ENCODE measurements at places on chromosomes 4 and X. TPM values are rescaled to one million over a fixed set of nuclear protein-coding genes. Genes with fewer than 3 reads are reported as not detected.

- no peak overlapping the region for H3K27ac ChIP-seq
- no peak for DNase-seq
- H3K36me3 ChIP-seq, result no peaks in the 10 kb centered on the region
- H3K4me1 ChIP-seq, result no peaks in the 10 kb centered on the region
- no peak overlapping the region for H3K4me3 ChIP-seq
Observed at GRCh38 chr4:5916229-5916628, 23.3 kb upstream of the CRMP1 start.

CCDC120 gene
- 12.0 TPM for total RNA-seq

SOWAHD gene
- total RNA-seq, result 0.69 TPM

GRCh38 chr4:126375462-126376054, 1060.8 kb downstream of the FAT4 start:
- no peak overlapping the region for H3K27ac ChIP-seq
- no peaks in the 10 kb centered on the region for H3K36me3 ChIP-seq
- no peak overlapping the region for H3K4me3 ChIP-seq
- H3K4me1 ChIP-seq, result no peaks in the 10 kb centered on the region
- no peaks in the 10 kb centered on the region for H3K27me3 ChIP-seq

GAGE12F gene
- not detected for total RNA-seq

DNA sequence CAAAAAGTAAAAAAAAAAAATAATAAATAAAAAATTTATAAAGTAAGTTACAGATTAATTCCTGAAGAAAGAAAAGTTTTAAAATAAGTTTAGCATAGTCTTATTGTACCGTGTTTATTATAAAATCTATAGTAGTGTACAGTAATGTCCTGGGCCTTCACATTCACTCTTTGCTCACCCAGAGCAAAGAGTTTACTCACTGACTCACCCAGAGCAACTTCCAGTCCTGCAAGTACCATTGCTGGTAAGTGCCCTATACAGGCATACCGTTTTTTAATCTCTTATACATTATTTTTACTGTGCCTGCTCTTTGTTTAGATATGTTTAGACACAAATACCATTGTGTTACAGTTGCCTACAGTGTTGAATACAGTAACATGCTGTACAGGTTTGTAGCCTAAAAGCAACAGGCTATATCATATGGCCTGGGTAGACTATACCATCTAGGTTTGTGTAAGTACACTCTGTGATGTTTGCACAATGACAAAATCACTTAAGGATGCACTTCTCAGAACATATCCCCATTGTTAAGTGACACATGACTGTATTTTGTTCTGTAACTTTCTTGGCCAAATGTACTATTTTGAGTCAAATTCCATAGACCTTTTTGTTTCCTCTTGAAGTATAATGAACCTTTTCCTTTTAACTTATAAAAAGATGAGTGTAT, 199.0 kb upstream of the NUDT6 start:
- no peak overlapping the region for H3K27ac ChIP-seq
- no peak for DNase-seq
- no peak overlapping the region for H3K4me3 ChIP-seq
- H3K27me3 ChIP-seq, result no peaks in the 10 kb centered on the region
- H3K4me1 ChIP-seq, result no peaks in the 10 kb centered on the region

DNA sequence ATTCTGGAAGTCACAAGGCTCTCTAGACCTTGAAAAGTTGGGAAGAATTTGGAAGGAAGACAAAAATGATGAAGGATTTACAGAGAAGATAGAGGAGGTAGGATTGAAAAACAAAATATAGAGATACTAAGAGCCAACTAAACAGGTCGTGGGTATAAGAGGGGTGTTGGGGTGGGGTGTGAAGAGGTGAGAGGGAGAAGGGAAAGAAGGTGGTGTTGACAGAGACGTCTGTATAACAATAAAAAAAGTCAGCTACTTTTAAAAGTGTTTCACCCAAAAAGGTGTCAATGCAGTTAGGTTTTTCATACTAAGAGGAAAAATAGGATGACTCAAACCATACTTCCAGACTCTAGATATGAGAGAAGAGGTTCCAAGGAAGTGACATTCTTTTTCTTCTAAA, 33.0 kb upstream of the MAP3K15 start:
- no peak overlapping the region for H3K27ac ChIP-seq
- no peaks in the 10 kb centered on the region for H3K27me3 ChIP-seq
- DNase-seq, result no peak
- no peak overlapping the region for H3K4me3 ChIP-seq

EREG gene
- total RNA-seq, result not detected

- H3K36me3 ChIP-seq, result no peaks in the 10 kb centered on the region
- H3K27me3 ChIP-seq, result no peaks in the 10 kb centered on the region
- no peaks in the 10 kb centered on the region for H3K4me1 ChIP-seq
- H3K27ac ChIP-seq, result no peak overlapping the region
- no peak for DNase-seq
Observed at GRCh38 chr4:165909947-165910346, 36.9 kb downstream of the TLL1 start.

DNA sequence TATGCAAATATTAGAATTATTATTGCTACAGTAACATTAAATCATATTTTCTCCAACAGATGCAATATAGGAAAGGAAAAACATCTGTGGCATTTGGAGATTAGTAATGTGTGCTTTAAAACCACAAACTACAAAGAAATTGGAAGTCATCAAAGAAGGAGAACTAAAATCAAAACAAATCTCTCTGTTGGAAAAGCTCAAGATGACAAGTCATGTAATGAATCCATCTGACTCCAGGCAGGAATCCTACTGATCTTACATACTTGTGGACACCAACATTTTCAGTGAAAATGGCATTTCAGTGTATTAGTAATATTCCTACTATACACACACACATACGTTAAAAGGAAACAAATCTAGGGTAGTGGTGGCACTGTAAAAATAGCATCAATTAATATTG, 98.2 kb downstream of the SLC39A8 start:
- H3K36me3 ChIP-seq, result no peaks in the 10 kb centered on the region
- no peaks in the 10 kb centered on the region for H3K27me3 ChIP-seq
- no peaks in the 10 kb centered on the region for H3K4me1 ChIP-seq
- DNase-seq, result no peak
